ENCODE measurements at places on chromosomes 13 and 19. TPM values are rescaled to one million over a fixed set of nuclear protein-coding genes. Genes with fewer than 3 reads are reported as not detected.

KLF12 gene
- 15.4 TPM for total RNA-seq

FGF9 gene
- total RNA-seq = not detected

BCAM gene
- 29.4 TPM for total RNA-seq

APC2 gene
- total RNA-seq = 0.10 TPM

TBC1D4 gene
- total RNA-seq = 62.1 TPM

PSG11 gene
- total RNA-seq = not detected

ZNF296 gene
- total RNA-seq = 0.48 TPM

ZNF473 gene
- 10.1 TPM for total RNA-seq

SLC25A41 gene
- total RNA-seq = 0.33 TPM
